ENCODE measurements at places on chromosomes 13 and 19. TPM values are rescaled to one million over a fixed set of nuclear protein-coding genes. Genes with fewer than 3 reads are reported as not detected.

DDA1 gene
- polyA plus RNA-seq = 37.7 TPM

KCTD12 gene
- polyA plus RNA-seq = 167 TPM

PSG2 gene
- polyA plus RNA-seq = not detected

PPP1R13L gene
- polyA plus RNA-seq = 5.8 TPM

CARS2 gene
- polyA plus RNA-seq = 73.4 TPM

MCF2L gene
- polyA plus RNA-seq = 23.3 TPM

CD209 gene
- polyA plus RNA-seq = 2.4 TPM

CCDC8 gene
- polyA plus RNA-seq = 80.9 TPM

ERVV-1 gene
- not detected for polyA plus RNA-seq

SULT2A1 gene
- polyA plus RNA-seq = not detected

PKN1 gene
- polyA plus RNA-seq = 83.6 TPM

ZNF730 gene
- 2.7 TPM for polyA plus RNA-seq

GRCh38 chr19:32123355-32123940, 222.0 kb upstream of the ZNF507 start:
- no peak for DNase-seq

DNA sequence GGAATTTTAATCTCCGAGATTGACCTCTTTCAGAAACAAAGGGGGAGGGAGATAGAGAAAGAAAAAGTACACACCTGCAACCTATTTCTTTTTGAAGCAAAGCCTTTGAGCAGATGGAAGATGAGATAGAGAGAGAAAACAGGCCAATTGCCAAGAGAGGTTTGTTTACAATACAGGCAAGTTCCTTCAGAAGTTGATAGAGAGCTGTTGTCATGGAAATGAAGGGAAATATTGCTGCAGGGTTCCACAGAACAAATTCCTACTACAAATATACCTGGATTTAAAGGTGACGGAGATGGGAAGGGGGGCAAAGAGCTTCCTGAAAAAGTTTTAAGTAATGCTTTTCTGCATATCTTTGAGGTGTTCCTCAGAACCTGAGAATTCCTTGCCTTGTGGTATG, 388.4 kb downstream of the NDFIP2 start:
- no peak for DNase-seq

GRCh38 chr13:44231786-44232516, 141.7 kb upstream of the SERP2 start:
- DNase-seq = no peak

DNA sequence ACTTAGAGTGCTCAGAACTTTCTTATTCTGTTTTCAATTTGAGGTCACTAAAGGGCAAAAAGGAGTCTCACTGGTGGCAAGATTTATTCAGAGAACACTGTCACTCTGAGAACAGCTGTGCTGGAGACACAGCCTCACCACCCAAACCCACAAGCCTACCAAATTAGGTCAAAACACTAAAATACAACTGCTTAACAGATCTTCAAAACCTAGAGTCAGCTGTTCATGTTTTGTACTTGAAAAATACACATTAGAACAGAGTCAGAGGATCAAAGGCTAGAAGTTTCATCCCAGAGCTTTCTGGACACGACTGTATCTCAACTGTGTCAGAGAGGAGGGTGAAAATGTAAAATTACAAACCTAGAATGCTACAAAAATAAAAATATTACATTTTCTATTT, 89.3 kb downstream of the MIPEP start:
- DNase-seq = no peak

GRCh38 chr13:62375653-62376052, 960.0 kb upstream of the PCDH20 start:
- DNase-seq = no peak

DNA sequence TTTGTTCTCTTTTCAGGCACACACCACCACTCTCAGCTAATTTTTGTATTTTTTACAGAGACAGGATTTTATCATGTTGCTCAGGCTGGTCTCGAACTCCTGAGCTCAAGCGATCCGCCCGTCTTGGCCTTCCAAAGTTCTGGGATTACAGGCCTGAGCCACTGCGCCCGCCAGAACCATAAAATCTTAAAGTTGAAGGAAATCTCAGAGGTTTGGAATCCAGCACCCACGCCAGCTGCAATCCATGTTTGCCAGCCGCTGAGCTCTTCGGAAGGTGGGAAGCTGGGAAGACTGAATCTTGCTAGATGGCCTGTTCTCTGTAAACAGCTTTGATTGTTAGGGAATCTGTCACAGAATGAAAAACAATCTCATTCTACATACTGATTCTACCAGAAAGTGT, 38.5 kb downstream of the SPATA13 start:
- peak; percentile 16 for DNase-seq

- no peak for DNase-seq
These were observed 42.2 kb downstream of the GATAD2A start for GRCh38 chr19:19447536-19448237.

DNA sequence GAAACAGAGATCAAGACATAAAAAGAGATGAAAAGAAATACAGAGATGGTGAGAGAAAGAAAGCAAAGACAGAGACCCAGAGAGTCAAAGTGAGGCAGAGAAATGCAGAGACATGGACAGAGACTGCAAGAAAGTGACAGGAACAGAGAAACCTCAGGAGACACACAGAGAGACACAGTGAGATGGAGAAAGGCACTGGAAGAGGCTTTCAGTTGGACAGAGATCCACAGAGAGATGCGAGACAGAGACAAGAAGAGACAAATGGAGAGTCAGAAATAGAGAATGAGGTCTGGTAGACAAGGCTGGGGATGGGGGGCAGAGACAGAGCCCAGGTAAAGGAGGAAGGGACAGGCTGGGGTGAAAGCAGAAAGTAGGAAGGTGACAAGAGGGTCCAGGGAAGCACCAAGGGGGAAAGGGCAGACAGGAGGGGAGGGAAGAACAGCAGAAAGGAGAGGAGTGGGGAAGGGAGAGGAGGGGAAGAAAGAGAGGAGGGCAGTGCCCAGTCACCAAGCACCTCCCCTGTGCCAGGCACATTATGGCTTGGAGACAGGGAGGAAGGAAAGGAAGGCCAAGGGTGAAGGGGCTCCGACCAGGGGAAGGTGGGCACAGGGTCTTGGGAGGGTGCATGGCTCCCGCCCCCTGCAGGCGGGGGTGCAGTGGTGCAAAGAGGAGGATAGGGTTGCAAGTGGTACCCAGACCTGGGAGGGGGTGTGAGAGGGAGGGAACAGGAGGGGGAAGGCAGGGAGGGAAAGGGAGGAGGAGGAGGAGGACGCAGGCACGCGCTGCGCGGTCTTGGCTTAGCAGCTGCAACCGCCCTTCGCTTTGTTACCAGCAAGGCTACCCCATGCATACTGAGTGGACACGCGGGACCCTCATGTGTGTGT, 38.4 kb downstream of the DEDD2 start:
- DNase-seq = no peak

GRCh38 chr13:31913459-31913858, 118.1 kb upstream of the FRY start:
- no peak for DNase-seq

DNA sequence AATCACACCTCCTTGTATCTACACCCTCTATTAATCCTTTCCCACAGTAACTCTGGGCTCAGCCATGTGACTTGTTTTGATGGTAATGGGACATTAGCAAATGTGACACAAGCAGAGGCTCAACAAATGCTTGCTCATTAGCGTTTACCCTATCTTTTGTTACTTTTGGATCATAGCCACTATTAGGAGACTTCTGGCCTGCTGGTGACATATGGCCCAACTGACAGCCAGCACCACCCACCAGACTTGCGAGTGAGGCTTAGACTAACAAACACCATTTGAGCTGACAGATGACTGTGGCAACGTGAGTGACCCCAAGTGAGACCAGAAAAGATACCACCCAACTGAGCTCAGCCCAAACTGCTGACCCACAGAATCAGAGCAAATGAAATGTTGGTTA, 154.1 kb downstream of the OLFM4 start:
- no peak for DNase-seq

- DNase-seq = no peak
These were observed 75.9 kb downstream of the FRY start for GRCh38 chr13:32107474-32107873.

GRCh38 chr13:106566641-106567473, 1.1 kb downstream of the ARGLU1 start:
- peak; percentile 75 for DNase-seq

DNA sequence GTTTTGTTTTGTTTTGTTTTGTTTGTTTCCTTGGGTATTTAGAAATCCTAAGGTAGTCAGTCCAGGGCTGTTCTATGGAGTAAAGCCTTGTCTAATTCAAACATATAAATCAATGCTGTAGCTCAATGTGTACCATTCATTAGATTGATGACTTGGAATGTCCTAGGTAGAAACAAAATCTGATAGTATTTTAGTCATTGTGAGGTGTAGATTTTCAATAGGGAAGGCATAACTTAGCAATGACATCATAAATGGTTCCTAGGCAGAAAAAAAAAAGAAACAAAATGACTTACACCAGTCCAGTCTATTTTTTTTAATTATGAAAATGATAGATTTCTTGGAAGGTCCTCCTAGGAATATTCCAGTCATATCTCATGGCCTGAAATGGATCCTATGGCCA, 189.9 kb downstream of the SPRY2 start:
- no peak for DNase-seq

DNA sequence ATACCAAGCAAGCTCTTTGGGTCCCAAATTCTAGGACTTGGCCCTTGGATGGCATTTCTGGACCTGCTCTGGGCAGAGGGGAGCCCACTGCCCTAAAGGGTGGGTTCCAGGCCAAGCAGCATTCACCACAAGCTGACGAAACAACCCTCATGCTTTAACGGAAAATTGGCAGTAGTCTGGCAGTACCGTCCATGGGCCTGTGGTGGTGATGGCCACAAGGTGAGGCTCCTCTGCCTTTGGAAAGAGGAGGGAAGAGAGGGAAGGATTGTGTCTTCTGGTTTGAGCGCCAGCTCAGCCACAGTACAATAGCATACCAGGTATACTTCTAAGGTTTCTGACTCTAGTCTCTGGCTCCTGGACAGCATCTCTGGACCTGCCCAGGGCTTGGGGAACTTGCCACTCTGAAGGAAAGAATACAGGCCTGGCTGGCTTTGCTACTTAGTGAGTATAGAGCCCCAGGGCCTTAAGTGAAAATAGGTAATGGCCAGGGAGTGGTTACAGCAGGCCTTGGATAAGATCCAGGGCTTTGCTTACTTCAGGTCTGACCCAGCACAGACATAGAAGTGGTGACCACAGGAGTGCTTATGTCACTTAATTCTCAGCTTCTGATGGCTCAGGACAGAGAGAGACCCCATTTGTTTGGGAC, 595.5 kb downstream of the LMO7 start:
- no peak for DNase-seq

GRCh38 chr13:30863231-30863630, 42.8 kb upstream of the MEDAG start:
- DNase-seq = no peak

- DNase-seq = no peak
These were observed 24.6 kb upstream of the TEX29 start for GRCh38 chr13:111295886-111296285.

DNA sequence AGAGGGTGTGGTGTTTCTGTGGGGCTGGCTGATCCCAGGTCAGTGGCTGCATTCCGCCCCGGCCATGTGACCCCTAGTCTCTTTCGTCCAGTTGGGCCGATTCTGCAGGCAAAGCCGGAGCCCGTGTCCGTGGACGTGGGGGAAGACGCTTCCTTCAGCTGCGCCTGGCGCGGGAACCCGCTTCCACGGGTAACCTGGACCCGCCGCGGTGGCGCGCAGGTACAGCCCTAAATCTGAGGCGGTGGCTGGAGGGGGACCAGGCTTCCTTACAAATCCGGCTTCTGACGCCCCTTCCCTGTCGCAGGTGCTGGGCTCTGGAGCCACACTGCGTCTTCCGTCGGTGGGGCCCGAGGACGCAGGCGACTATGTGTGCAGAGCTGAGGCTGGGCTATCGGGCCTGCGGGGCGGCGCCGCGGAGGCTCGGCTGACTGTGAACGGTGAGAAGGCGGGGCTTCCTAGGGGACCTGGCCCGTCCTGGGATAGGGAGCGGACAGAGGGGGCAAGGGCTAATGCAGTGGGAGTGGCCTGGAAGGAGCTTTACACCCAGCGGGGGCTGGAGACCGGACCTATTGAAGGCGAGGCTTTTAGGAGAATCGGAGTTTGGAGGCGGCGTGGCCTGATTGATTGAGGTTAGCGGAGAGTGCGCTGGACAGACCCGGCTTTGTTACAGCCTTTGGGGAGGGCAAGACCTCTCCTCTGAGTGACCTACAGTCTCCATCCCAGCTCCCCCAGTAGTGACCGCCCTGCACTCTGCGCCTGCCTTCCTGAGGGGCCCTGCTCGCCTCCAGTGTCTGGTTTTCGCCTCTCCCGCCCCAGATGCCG, 4.3 kb downstream of the KIRREL2 start:
- DNase-seq = no peak

- no peak for DNase-seq
These were observed 34.3 kb upstream of the SHKBP1 start for GRCh38 chr19:40542202-40542859.

DNA sequence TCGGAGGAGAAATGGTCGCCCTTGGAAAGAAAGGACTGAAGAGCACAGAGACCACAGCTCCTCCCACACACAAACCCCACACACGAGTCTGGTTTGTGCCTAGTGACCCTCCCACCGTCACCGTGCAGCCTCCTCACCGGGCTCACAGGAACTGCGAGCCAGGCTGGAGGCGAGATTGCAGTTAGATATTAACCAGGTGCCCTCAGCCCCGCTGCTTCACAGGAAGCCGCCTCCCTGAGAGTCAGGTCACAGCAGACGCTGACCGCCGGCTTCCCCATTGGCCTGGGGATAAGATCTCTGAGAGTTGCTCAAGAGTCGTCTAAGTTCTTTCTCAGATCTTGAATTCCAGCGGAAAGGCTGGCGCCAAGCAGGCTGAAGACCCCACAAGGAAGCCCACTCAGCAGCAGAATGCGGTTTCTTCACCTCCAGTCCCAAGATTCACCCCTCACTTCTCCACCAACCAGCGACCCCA, 870 bp downstream of the ZNF44 start:
- DNase-seq = peak; percentile 46

GRCh38 chr13:103218253-103218652, 152.0 kb upstream of the SLC10A2 start:
- DNase-seq = no peak

- peak; percentile 37 for DNase-seq
These were observed 112.9 kb upstream of the IRS2 start for GRCh38 chr13:109899316-109899715.

DNA sequence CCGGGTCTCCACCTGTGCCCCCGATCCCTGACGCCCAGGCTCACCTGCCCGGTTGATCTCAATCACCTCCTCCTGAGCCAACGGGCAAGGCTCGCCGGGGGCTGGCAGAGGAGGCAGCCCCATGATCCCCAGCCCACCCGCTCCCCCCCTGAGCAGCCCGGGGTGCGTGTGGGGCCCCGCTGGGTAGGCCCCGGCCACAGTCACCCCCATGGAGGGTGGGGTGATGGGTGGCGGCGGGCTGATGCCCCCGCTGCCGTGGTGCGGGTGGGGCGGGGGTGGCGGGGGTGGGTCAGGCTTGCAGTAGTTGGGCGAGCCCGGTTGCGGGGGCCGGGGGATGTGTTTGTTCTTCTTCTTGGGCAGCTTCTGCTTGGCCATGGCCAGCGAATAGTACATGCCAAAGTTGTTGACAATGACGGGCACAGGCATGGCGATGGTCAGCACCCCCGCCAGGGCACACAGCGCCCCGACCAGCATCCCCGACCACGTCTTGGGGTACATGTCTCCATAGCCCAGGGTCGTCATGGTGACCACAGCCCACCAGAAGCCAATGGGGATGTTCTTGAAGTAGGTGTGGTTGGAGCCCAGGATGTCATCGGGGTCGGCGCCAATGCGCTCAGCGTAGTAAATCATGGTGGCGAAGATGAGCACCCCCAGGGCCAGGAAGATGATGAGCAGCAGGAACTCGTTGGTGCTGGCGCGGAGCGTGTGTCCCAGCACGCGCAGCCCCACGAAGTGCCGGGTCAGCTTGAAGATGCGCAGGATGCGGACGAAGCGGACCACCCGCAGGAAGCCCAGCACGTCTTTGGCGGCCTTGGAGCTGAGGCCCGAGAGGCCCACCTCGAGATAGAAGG, 6.0 kb downstream of the KCNC3 start:
- DNase-seq = no peak

- DNase-seq = no peak
These were observed 1.8 kb downstream of the MAB21L1 start for GRCh38 chr13:35474496-35475211.

All from hindlimb muscle (tissue), 1 donor.